ENCODE measurements at places on chromosomes 4 and X. TPM values are rescaled to one million over a fixed set of nuclear protein-coding genes. Genes with fewer than 3 reads are reported as not detected.

GRCh38 chrX:47960406-47960805 is 43.4 kb downstream of the ZNF182 start:
- no peak for DNase-seq

DNA sequence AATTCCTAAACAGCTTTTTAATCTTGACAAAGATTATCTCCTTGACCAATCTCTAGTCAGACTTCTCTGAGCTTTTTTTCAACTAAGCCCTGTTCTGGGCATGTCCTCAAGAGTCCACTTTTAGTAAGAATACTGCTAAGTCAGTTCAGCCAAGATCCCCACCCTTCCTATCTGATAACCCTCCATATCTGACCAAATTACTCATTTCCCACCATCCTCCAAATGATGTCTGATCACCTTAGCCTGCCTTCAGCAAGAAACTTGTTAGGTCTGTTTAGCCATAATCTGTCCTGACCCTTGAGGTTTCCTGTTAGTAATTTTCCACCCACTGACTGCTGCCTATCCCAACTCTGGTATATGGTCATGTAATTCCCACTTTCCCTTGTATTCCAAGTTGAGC is 65.2 kb downstream of the FAM13A start:
- DNase-seq: no peak

GRCh38 chr4:48483006-48483776 is at the start of gene SLC10A4:
Gene SLC10A4, plus strand, starts transcription at chr4:48483343. Its CDS starts 219 bp downstream, at chr4:48483562.
- no peak for DNase-seq

DNA sequence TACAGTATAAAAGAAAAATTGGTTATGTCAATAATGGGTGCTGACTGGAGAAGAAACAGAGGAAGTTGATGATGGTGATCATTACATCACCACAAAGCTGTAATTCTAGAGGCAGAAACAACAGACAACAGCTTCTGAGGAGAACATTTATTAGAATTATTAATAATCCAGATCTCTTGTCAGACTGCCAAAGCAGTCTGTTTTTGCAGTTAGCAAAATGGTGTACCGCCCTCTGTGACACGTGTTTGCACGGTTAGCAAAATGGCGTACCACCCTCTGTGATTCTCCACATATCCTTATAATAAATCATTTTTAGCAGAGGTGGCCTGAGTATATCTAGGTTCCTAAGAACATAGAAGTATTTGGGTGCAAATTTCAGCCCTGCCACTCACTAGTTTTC is 154.0 kb upstream of the TENT5D start:
- no peak for DNase-seq

The LPAR4 gene
- total RNA-seq: 1.6 TPM
